ENCODE measurements at places on chromosomes 1 and 21. TPM values are rescaled to one million over a fixed set of nuclear protein-coding genes. Genes with fewer than 3 reads are reported as not detected.

Gene ADAMTSL4
- total RNA-seq, result 25.4 TPM

Gene SPATA45
- total RNA-seq, result not detected

Gene SELENOF
- 56.4 TPM for total RNA-seq

Gene HSPA6
- 37.7 TPM for total RNA-seq

Gene CCDC27
- total RNA-seq, result 0.16 TPM

Gene RUNX3
- 0.58 TPM for total RNA-seq

Gene CRNN
- total RNA-seq, result not detected

Gene KCNJ10
- not detected for total RNA-seq

Gene UBAP2L
- total RNA-seq, result 121 TPM

Gene PPT1
- 20.8 TPM for total RNA-seq

Gene EFNA3
- not detected for total RNA-seq

Gene CAMK2N1
- 6.5 TPM for total RNA-seq

Gene ITPKB
- 7.7 TPM for total RNA-seq

Gene AMY1C
- total RNA-seq, result not detected

Gene TAGLN2
- total RNA-seq, result 61.3 TPM

Gene TACSTD2
- 0.22 TPM for total RNA-seq
